DMS79 (cell line): ENCODE measurements at places on chromosomes 12 and 14.

DNA sequence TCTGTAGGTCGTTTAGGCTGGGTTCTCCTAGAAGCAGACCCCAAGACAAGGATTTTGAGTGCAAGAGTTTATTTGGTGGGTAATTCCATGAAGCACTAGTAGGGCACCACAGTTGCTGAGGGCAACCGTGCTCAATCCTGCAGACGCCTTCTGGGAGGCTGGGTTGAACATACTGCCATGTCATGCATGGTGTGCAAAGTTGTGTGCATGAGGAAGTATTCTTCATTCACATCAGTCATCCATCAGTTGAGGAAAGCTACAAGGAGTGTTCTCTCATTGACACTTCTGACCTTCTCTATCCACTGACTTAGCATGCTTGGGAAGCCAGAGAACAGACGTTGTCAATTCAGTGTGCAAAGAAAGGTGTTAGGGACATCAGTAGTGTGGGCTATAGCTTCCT lies 179.2 kb downstream of the PTPN11 start:
- DNase-seq, result no peak

DNA sequence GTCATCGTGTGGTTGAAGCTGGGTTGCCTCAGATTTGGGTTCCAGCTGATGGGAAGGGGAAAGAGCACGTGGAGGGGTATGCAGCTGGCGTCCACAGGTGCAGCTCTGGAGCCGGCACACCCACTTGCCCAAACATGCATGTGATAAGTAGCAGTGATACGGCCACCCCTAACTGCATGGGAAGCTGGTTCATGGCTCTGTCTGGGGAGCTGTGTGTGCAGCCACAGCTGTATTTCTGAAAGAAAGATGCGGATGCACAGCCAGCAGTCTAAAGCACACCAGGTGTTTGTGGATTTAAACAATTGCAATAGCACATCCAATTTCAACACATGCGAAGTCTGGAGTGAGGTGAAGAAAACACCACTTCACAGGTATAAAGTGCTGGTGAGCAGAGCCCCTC lies 181.4 kb downstream of the EFCAB11 start:
- no peak for DNase-seq

- peak; percentile 89 for DNase-seq
Observed at GRCh38 chr12:71947645-71948105, 9.0 kb downstream of the TPH2 start.

DNA sequence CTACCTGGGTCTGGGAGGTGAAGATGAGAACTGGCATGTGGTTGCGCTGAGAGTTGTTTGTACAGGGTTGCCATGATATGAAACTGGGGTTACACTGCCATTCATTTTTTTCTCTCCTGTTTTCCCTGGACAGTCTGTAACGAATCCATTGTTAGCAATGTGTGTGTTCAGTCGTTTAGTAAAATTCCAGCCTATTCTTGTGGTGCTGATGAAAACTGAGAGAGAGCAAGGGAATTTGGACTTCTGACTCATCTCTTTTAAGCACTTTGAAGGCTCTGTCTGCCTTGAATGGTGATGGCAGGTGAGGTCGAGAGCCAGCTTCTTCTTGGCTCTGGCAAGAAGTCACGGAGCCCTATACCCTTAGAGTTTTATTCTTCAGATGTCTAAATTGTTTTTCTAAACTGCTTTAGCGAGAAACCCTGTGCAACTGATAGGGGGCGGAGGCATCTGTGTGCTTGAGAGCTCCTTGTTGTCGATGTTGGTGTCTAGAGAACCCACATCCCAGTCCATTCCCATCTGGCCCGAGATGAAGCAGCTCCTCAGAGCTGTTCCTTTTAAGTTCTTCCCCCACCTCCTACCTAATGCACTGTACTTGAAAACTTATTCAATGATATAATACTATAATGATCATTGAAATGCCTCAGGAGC lies 204.4 kb downstream of the TMX1 start:
- DNase-seq, result no peak

DNA sequence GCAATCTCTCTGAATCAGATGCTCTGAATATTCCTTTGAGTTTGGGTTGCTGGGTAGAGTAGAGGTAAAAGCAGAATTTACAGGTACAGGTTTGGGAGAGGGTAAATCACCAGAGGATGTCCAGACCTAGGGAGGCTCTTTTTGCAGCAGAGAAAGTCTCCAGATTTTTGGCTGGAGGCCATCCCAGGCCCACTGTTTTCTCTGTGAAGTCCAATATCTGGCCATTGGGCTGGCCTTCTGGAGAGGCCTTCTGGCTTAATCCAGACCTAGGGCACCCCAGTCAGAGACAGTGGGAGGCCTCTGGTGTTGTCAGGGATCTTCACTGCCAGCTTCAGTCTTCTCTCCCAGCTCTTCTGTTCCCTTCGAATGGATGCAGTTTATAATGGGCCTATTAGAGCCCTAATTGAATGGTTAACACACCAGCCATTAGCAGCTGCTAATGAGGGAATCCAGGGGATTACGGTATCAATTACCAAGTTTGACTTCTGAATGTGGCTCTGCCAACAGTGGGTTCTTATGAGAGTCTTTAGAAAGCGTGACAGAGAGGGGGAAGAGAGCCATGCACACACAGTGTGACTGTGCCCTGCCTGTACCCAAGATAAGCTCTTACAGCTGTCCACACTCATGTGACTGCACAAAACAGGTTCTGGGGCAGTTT lies 183.1 kb downstream of the EMP1 start:
- DNase-seq, result no peak
